Stimulated activated CD8-positive, alpha-beta memory T cell treated with anti-CD3 and anti-CD28 coated beads, Interleukin-7, amount 100 ng/mL, for 1 hour (primary cell): ENCODE measurements at places on chromosomes 6 and 20.

GRCh38 chr6:34795836-34796425 lies 4.0 kb downstream of the BLTP3A start:
- DNase-seq = no peak

DNA sequence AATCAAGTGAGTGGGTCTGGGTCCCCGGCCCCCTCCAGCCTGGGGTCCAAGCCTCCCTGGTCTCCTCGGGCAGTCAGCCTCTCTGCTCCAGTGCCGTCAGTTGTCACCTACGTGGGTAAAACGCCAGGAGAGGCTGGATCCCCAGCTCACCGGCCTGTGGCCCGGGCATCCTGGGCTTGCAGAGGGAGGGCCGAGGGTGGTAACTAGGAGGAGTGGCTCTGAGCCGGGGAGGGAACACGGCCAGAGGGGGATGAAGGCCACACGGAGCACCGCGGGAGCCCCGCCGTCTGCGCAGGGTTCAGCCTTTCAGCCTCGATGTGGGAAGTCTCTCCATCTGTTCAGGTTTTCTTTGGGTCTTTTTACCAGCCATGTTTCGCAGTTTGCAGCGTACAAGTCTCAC lies 29.5 kb upstream of the BHLHE23 start:
- no peak for DNase-seq

GRCh38 chr6:134720353-134721059 lies 229.4 kb downstream of the ALDH8A1 start:
- DNase-seq = no peak

GRCh38 chr20:15406072-15406471 lies 1068.7 kb upstream of the FLRT3 start:
- no peak for DNase-seq

GRCh38 chr6:127383988-127384387 lies 40.6 kb upstream of the ECHDC1 start:
- DNase-seq = no peak

DNA sequence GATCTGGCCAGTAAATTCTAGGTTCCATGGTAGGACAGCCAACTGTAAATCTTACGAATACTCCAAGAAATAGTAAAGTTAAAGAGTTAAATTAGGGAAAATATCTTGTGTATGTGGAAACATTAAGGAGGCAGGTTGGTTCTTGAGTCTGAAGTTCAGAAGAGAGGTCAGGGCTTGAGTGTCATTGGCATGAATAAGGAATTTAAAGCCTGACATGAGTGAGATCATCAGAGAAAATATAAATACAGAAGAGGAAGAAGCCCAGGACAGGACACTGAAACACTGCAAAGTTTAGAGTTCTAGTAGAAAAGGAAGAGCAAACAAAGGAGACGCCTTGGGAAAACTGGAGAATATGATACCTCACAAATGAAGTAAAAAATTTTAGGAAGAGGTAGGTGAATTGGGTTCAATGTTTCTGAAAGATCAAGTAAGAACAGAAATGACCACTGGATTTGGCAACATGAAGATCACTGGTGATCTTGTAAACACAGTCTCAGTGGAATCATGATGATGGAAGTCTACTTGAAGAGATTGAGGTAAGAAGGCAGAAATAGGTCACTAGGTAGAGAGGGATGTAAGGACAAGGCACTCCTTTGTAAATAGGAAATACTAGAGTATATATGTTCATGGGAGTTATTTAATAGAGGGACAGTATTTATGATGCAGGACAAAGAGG lies 41.6 kb upstream of the SYNCRIP start:
- no peak for DNase-seq

DNA sequence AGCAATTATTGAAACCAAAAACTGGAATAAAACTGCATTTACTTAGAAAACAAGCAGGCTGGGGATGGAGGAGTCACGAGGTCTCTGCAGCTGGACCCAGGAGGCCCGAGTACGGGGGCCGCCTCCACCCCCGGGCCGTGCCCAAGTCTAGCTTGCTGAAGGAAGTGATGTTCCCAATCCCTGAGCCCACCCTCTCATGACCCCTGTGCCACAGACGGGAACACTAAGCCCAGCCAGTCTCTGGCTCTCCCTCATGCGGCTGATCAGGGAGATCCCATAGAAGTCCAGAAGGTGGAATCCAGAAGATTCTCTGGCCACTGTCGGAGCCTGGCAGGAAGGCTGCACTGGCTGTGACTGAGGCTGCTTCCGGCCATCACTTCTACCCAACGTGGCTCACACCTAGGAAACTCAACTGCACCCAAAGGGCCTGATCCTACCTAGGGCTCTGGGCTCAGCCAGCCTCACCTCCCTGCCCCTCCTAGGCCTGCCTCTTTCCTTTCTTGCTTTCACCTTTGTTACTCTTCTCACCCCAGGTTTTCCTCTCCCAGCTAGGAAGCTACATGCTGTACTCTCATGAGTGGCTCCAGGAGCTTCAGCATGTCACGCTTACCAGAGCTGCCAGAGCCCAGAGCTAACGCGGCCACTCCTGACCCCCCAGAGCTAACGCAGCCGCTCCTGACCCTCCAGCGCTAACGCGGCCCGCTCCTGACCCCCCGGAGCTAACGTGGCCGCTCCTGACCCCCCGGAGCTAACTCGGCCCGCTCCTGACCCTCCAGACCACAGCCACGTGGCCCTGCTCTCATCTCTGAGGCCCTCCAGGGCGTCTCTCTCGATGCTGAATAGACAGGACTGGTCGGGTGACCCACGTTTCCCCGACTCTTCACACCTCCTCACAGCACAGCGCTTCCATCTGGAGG lies 24.7 kb upstream of the HELZ2 start:
- no peak for DNase-seq

- no peak for DNase-seq
Measured at GRCh38 chr20:20691477-20692235, 20.8 kb downstream of the RALGAPA2 start.

DNA sequence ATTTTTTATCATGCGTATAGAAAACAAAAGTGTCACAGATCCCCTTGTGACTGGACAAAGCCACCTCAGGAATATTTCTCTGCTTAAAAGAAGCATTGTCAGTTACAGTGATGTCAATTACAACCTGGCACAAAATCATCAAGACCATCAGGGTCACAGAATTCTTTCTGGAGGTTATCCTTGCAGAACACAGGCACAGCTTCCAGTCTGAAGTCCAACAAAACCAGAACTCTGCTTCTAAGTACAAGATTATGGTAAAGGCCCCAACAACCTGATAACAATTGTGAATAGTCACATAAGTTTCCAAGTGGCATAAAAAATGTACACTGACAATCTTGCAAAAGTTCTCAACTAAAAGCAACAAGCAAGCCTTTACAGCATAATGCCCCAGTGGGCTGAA lies 21.0 kb downstream of the PLAGL2 start:
- DNase-seq = no peak

DNA sequence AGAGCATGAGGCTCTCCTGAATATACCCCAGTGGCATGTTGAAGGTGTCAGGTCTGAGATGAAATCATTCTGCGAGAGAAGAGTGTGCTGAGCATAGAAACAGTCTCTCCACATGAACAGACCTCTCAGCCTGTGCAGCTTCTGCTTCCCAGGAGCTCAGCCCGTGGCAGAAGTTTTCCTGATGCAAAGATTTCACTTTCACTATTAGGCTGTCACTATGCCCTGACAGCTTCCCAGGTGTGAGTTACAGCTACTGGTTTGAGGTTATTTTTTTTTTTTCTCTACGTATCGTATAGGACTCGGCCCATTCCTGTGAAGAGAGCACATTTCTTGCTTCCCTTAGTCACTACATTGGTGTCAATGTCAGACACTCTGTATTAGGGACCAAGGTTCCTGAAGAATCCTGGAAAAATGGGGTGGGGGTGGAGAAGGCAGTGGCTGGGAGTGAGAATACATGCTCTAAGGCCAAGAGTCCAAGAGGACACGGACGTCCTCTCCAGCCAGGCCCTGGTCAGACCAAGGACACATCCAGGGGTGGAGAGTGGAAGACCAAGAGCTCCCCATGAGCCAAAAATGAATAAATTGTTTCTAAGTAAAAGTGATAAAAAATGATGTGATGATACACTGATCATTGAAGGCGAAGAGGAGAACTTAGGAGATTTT lies 121.2 kb upstream of the AKAP12 start:
- no peak for DNase-seq

GRCh38 chr6:111995404-111995803 lies 58.5 kb upstream of the CCN6 start:
- no peak for DNase-seq
